CMK (cell line): ENCODE measurements at places on chromosomes 2 and 18.

- DNase-seq, result no peak
Observed at GRCh38 chr2:86309966-86310365, 27.5 kb downstream of the REEP1 start.

GRCh38 chr18:73827801-73828200, 319.8 kb downstream of the FBXO15 start:
- DNase-seq, result no peak

- no peak for DNase-seq
Observed at GRCh38 chr2:84676295-84676694, 160.0 kb downstream of the DNAH6 start.

DNA sequence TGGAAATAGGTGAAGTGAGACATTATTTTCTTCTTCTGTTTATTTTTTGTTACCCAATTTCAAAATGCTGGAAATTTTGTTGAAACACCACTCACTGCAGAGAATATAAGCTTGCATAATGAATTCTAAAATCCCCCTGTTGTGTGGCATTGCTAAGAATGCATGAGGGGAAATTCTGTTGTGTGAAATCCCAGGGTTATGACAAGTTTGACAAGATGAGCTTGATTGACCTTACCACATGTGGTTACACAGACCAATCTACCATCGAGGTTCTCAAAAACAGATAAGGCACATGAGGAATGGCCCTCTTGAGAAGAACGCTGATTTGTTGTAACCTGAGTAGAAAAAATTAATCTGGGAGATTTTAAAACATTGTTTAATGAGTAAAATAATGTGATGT, 261.6 kb upstream of the MMADHC start:
- no peak for DNase-seq

DNA sequence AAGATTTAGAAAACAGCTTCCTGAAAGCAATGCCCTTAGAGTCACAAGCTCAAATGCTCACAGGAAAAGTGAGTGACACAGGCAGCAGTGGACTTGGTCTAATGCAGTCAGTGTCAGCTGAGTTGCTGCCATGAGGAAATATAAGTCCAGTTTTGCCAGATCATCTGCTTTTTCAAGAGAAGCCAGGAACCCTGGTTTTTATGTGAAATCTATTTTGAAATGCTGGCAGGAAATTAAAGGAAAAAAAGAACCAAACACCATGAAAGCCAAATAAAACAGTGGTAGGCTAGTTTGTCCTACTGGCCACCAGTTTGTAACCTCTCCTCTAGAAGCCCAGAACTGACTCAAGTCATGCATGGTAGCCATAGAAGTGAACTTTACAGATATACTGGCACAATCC, 109.2 kb downstream of the THADA start:
- no peak for DNase-seq

DNA sequence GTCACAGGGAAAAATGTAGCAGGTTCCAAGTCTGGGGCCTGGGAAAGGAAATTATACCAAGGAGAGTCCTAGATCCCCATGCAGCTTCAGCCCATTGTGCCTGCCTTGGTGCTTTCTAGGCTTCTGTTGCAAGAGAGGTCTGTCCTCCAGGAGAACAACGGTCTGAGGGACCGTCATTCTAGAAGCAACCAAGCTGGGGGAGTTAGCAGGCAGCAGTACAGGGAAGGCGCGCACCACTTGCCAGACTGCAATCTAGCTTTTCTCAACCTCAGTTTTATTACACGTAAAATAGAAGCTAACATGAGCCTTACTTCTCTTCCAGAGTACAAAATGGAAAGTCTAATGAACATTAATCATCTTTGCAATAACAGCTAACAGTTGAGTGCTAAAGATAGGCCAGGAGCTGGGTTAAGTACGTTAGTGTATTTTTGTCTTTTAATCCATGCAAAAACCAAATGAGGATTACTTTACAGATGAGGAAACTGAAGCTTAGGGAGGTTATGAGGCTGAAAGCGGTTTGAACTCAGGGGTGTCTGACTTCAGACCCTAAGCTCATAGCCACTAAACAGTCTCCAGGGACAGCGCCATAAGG, 1.9 kb downstream of the TCF23 start:
- no peak for DNase-seq

- no peak for DNase-seq
Observed at GRCh38 chr2:97931118-97931857, 64.5 kb downstream of the TMEM131 start.

- DNase-seq, result no peak
Observed at GRCh38 chr2:20934236-20934635, 109.6 kb downstream of the APOB start.

DNA sequence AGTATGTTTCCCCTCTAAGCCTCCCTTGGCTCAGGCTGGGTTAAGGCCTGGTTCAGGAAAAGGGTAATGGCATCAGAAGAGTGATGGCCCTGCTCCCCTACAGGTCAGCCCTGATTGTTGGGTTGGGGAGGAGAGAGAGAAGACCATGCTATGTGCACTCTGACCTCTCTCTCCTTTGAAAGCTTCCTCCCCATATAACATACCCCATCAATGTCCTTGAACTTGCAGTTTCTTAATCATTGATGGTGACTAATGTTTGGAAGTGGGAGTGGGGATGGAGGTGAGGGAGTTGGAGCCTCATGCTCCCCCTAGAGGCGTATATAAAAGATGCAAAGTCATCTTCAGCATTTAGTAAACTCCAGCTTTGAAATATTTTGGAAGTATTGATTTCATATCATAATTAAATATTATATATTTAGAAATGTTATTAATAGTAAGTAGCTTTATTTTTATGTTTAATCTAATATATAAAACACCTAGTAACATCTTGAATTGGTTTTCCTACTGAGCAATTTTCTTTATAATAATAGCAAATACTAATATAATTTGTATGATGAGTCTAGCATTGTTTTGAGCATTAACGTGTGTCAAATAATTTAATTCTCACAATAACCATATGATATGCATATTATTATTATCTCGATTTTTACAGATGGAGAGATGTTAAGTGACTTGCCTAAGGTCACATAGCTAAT, 8.8 kb downstream of the PLCL1 start:
- DNase-seq, result no peak

GRCh38 chr2:227578642-227579041, 20.1 kb upstream of the SCYGR2 start:
- DNase-seq, result no peak

DNA sequence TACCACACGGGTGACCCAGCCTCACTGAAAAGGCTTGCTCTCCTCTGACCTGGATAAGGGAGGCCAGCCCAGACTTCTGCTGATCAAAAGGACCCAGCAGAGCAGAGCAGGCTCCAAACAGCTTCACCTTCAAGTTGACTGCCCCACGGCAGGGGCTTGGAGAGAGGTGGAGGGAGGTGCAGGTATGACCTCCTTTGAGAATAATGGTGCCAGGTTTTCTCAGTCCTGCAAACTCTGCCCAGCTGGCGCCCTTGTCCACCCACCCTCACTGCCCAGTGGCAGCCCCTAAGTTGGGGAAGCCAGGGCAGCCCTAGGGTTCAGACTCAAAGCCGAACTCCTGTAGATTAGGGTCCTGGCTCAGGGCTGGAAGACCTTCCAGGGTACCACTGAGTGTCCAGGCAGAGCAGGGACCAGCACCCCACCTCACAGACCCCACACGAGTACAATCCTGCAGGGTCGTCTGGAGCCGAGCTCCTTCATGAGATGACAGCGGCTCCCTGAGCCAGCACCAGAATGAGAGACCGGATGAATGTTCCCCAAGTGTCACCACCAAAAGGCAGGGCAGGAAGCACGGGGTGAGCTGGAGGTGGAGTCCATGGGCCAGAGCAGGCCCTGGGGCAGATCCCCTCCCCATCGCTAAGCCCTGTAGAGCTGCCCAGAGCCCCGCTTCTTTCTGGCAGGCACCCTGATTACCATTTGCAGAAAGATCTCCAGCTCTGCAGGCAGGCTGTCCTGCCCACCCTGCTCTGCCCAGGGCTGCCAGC, 3.6 kb upstream of the GPC1 start:
- DNase-seq, result no peak

- DNase-seq, result no peak
Observed at GRCh38 chr2:85430752-85431569, 12.4 kb downstream of the SH2D6 start.

GRCh38 chr2:82089518-82089917, 1785.0 kb upstream of the LRRTM1 start:
- DNase-seq, result no peak

GRCh38 chr2:128281852-128282245, 36.8 kb downstream of the HS6ST1 start:
- DNase-seq, result no peak

DNA sequence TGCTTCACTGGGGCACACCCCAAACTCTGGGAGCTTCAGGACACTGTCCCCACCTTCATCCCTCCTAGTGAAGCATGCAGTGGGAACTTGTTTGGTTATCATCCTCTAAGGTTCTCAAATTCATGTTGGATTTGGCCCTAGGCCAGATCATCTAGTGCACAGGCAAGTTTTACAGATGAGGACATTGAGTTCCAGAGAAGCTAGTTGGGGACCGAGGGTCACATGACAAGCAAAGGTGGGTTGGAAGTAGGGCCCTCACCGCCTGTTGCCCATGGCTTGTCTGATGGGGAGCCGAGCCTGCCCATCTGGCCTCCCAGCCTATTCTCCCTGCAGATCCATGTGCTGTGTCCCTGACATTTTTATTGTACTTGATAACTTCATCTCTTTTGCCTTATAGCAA, 2.8 kb downstream of the PRKCE start:
- no peak for DNase-seq

DNA sequence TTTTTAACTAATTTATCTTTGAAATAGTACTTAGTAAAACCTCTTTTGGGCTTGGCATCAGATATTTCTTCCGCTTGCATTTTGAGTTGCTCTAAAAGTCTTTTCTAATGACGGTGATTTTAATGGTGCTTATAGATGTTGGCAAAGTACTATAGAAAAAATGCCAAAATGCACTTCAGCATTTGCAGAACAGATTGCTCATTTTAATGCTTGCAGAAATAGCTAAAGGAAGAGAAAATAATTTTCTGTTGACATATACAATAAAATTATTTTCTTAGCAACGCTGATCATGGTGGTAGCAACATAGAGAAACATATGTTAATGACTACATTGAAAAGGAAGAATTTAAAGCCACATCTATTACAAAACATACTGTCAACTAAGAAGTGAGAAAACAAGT, 170.7 kb downstream of the STK39 start:
- no peak for DNase-seq

GRCh38 chr18:50721451-50722120, 98.2 kb downstream of the MRO start:
- DNase-seq, result no peak

DNA sequence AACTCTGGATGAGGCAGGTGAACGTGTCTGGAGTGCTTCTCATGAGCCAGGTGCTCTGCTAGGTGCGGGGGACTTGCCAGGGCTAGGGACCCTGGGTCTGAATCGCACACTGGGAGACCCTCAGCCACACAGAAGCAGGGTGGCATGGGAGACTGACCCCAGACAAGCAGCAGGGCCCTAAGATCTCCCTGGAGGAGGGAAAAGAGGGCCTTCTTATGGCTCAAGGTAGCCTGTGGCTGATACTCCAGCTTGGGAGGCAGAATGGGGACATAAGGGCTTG, 12.8 kb upstream of the CIB4 start:
- no peak for DNase-seq
